WTC11 (cell line): ENCODE measurements at places on chromosomes 3 and 15.

DNA sequence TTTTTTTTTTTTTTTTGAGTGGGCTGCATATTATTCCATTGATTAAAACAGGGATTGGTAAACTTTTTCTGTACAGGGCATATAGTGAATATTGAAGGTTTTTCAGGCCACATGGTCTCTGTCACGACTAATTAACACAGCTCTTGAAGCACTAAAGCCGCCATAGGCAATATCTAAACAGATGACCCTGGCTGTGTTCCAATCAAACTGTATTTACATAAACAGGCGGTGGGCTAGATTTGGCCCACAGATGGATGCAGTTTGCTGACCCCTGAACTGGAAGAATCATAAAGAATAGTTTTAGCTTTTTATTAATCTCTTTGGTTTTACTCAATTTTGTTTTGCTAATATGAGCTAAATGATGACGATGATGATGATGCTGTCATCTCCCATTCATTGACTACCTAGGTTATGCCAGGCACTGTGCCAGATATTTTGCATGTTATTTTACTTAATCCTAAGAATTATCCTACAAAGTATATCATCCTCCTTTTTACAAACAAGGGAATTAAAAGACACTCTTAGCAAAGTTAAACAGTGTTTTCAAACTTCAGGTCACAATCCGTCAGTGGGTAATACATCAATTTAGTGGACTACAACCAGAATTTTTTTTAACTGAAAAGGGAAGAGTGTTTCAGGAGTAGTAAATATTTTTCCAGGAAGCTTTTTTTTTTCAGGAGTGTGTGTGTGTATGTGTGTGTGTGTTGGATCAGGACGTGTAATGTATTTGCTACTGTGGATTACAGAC, 54.3 kb downstream of the LMCD1 start:
- DNase-seq: no peak

GRCh38 chr3:152524198-152525140, 255.7 kb downstream of the MBNL1 start:
- no peak for DNase-seq

DNA sequence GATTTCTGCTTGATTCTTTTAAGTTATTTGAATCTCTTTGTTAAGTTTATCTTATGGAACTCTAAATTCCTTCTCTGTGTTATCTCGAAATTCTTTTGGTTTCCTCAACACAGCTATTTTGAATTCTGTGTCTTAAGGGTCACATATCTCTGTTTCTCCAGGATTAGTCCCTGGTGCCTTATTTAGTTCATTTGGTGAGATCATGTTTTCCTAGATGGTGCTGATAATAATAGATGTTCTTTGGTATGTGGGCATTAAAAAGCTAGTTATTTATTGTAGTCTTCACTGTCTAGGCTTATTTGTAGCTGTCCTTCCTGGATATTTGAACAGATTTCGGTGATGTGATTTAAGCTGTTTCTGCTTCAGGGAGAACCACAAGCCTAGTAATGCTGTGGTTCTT, 615.6 kb upstream of the NECTIN3 start:
- DNase-seq: no peak

GRCh38 chr15:80866936-80867335, 87.8 kb downstream of the CEMIP start:
- DNase-seq: peak; percentile 30

DNA sequence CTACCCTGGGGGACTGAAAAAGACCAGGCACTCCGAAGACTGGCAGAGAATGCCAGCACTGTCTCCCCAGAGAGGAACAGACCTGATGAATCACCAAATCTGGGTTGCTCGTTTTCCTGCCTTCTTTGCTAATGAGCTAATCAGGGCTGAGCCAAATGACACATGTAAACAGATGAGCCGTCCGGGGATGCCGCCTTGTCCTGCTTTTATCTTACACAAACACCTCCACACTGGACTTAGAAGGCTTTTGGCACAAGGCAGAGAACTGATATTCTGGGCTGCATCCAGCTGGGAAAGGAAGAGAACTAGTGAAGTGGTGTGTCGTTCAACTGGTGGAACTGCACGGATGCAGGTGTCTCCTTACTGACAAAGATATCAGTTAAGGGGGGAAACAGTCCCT, 88.1 kb downstream of the MECOM start:
- DNase-seq: no peak

GRCh38 chr3:8767667-8768363, 1.6 kb downstream of the OXTR start:
- peak; percentile 70 for DNase-seq

DNA sequence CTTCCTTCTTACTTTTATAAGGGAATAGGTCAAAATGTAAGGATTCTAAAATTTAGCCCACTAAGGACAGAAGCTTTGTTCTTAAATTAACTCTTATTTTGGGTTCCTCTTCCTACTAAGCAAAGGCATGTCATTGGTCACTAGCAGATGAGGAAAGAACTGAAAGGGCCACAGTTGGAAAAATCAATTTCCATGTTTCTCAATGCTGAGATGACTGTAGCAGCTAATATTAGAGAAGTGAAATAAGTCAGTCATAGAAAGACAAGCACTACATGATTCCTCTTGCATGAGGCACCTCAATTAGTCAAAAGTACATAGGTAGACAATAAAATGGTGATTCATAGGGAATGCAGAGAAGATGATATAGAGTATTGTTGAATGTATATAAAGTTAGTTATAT, 353.7 kb downstream of the RSL24D1 start:
- no peak for DNase-seq

GRCh38 chr15:66570842-66571478, 5.2 kb upstream of the LCTL start:
- DNase-seq: no peak

- no peak for DNase-seq
Observed at GRCh38 chr3:188656196-188656982, 502.4 kb downstream of the LPP start.

- DNase-seq: no peak
Observed at GRCh38 chr3:49650177-49650576, 24.0 kb upstream of the APEH start.

DNA sequence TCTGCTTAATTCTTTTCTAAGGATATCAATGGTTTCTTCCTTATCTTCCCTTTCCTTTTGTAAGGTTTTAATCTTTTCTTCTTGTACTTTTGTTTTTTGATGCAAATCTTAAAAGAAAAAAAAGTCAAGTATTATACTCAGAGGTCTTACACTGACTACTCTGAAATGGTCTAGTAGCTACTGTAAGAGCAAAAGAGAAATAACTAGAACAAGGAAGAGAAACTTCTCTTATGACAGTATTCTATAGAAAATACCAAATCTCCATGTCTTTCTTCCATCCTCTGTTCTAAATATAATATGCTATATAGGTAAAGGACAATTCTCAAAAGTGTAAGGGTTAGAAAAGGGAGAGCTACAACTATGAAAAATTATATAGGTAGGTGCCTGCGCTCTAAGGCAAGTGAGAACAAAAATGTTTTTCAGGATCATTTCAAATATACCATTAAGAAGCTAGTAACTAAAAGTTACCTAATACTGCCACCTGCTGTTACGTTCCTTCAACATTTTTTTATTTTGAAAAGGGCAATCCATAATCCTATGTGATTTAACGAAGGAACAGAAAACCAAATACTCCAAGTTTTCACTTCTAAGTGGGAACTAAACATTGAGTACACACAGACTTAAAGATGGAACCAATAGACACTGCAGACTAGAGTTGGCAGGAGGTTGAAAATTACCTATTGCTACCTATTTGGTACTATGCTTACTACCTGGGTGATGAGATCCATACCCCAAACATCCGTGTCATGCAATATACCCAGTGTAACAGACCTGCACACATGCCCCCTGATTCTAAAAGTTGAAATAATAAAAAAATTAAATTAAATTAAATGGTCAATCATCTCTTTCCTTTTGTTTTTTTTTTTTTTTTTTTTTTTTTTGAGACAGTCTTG, 36.7 kb downstream of the CIP2A start:
- DNase-seq: no peak

DNA sequence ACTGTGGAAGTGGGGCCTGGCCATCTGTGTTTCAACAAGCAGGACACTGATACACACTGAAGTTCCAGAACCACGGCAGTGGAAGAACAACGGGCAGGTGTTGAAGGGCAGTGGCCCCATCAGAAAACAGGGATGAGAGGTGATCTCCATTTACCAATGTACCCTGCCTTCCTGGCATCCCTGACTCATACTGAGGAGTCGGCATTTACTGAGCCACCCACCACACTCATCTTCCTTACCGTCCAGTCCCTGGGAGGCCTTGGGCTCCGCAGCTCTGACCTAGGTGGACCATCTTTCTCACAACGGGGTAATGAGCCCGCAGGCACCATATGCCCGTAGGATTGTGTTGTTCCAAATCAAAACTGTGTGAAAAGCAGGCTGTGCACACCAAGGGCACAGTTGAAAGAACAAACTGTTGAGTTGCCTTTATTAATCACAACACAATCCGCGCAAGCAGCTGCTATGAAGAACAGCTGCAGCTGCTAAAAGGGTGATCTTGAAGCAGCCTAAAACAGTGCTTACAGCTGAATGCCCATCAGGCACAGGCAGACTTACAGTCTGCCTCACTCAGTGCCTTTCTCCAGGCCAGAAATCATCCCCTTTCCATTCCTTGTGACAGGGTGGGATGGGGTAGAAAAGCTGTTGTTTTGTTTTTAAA, 12.9 kb downstream of the MB21D2 start:
- DNase-seq: no peak

DNA sequence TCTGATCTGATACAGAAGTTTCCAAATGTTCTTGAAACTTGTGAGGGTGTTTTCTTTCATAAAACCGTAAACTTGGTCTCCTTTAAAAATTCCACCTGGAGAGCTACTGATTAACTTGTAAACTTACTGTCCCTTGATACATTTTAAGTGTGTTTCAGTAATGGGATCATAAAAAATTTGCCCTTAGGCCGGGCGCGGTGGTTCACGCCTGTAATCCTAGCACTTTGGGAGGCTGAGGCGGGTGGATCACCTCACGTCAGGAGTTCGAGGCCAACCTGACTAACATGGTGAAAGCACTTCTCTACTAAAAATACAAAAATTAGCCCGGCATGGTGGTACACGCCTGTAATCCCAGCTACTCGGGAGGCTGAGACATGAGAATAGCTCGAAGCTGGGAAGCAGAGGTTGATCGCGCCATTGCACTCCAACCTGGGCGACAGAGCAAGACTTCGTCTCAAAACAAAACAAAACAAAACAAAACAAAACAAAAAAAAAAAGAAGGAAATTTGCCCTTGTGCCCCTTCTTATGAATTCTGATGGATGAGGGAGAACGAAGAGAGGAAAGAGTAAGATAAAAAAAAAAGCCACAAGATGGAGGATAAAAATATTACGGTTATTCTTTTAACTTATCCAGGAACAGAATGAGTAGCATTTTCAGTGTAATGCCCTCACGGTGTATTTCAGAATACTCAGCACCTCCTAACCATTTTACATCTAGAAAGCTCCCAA, 32.1 kb upstream of the AP4E1 start:
- DNase-seq: no peak

DNA sequence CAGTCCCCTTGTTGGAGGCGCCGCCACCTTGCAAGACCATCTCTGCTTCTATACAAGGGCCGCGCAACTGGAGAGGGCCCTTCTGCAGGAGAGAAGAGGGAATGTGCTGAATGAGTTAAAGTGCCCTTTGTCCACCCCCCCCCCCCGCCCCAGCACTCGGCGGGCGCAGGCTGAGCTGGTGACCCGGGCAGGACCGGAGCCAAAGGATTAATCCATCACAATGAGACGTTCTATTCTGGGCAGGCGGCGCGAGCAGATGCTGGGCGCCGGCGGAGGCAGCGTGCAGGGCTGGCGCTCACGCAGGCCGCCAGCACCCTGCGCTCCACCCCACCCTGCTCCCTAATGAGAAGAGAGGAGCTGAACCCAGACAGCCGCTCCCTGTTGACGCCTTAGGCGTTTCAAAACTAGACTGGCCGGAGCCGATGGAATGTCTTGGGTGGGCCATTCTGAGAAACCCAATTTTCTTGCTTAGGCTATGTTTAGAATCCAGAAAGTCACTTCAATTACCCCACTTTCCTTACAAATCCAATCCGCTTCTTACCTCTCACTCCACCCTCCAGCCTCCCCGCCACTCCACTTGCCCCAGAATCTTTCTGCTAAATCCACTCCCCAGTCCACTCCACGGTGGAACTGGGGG, 32.9 kb downstream of the GJD2 start:
- DNase-seq: peak; percentile 46

DNA sequence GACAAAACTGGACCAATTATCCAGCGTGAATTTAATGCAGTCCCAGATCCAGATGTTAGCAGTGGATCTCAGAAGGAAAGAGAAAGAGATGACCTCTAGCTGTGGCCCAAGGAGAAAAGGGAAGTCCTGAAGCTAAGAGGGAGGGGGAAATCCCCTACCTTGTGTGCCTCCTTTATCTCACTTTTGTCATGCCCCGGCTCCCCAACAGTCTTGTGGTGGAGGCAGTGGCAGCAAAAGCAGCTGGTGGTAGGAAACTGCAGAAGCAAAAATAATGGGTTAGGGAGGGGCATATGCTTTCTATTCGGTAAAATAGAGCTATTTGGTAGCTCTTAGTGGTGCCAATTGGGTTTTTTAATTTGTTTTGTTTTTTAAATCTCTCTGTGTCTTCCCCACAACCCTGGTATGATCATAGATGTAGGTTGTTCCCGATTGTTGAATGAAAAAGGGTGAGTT, 56.5 kb downstream of the MCTP2 start:
- DNase-seq: no peak

- DNase-seq: peak; percentile 58
Observed at GRCh38 chr15:40844696-40845030, 815 bp downstream of the SPINT1 start.

DNA sequence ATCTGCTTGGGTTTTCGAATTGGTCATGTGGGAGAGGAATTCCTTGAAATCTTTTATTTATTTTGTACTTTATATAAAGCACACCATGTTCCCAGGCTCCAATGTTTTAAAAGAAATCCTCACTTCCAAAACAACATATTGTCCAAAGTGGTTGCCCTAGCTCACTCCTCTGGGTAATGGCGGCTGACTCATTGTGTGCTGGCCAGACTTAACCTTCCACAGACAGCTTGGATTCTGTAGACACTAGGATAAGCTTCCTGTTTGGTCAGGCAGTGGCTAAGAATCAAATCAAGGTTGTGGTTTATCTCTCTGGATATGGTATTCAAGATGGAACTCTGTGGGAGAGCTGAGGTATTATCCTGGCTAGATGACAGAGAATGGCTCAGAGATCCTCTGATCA, 55.8 kb upstream of the FAM98B start:
- no peak for DNase-seq

DNA sequence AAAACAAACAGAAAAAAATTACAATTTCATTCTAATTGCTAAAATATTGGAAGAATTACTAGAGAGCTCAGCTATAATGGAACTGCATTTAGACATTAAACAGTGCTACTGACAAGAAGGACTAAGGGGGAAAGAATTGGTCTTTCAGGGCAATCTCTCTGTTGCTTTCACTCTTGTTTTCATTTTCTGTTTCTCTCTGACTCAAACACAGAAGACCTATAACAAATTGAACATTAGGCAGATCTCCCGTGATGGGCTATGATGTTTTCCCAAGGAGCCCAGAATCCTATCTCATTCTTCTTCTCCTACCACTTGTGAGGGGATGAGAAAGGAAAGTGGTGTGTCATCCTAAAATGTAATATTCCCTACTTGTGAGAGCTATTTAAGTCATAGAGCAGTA, 358.0 kb upstream of the TGFBR2 start:
- no peak for DNase-seq

- no peak for DNase-seq
Observed at GRCh38 chr3:49471856-49472495, 1.9 kb downstream of the DAG1 start.

GRCh38 chr15:40739047-40739446, 16.0 kb downstream of the RMDN3 start:
- DNase-seq: peak; percentile 20
